Activated CD4-positive, alpha-beta memory T cell treated with anti-CD3 and anti-CD28 coated beads, Interleukin-2, amount 10 ng/mL, durations not matched to agents 7 days and 5 days (primary cell): ENCODE measurements at places on chromosomes 7 and 10. TPM values are rescaled to one million over a fixed set of nuclear protein-coding genes. Genes with fewer than 3 reads are reported as not detected.

SGCE gene
- 0.93 TPM for total RNA-seq

EGFR gene
- not detected for total RNA-seq

ADARB2 gene
- total RNA-seq: 2.5 TPM

BAMBI gene
- total RNA-seq: 0.20 TPM

OPTN gene
- 197 TPM for total RNA-seq

TTYH3 gene
- total RNA-seq: 9.7 TPM

IFIT1B gene
- 0.15 TPM for total RNA-seq

CTTNBP2 gene
- total RNA-seq: not detected

TMEM229A gene
- not detected for total RNA-seq

CALHM3 gene
- 0.48 TPM for total RNA-seq

ZNF467 gene
- 0.25 TPM for total RNA-seq

TLL2 gene
- not detected for total RNA-seq

TMEM139 gene
- 0.73 TPM for total RNA-seq

HTRA1 gene
- not detected for total RNA-seq

ATP6V0E2 gene
- total RNA-seq: 52.3 TPM

WEE2 gene
- not detected for total RNA-seq

NODAL gene
- 0.25 TPM for total RNA-seq

FKBP6 gene
- not detected for total RNA-seq

SH2D4B gene
- total RNA-seq: 0.15 TPM

CLDN3 gene
- not detected for total RNA-seq

EN2 gene
- not detected for total RNA-seq

MRC1 gene
- not detected for total RNA-seq
